ENCODE measurements at places on chromosomes 12 and 14.
A peak's percentile ranks its signal among the peaks of the same experiment; 100 is the strongest.

- DNase-seq, result no peak
Measured at GRCh38 chr12:131222329-131223139, 268.8 kb downstream of the ADGRD1 start.

- DNase-seq, result no peak
Measured at GRCh38 chr14:65336191-65336591, 76.3 kb upstream of the FUT8 start.

DNA sequence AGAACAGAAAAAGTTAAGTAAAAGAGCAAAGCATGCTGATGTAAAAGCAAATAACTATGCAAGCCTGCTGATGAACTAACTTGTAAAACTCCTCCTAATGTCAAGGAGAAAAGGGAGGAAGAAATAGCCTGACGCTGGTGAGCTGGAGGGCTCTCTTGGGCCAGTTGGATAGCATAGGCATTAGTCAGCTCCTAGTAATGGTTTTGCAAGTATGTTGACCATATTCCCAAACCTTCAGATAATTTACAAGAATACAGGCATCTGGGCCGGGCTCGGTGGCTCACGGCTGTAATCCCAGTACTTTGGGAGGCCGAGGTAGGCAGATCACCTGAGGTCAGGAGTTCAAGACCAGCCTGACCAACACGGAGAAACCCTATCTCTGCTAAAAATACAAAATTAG, 871.4 kb downstream of the C12orf50 start:
- DNase-seq, result no peak

- DNase-seq, result no peak
Measured at GRCh38 chr12:47755655-47756562, 2.8 kb downstream of the RAPGEF3 start.

- DNase-seq, result peak; percentile 34
Measured at GRCh38 chr14:95289323-95290010, 30.2 kb downstream of the CLMN start.

- DNase-seq, result no peak
Measured at GRCh38 chr14:24398293-24398652, 530 bp upstream of the NYNRIN start.

DNA sequence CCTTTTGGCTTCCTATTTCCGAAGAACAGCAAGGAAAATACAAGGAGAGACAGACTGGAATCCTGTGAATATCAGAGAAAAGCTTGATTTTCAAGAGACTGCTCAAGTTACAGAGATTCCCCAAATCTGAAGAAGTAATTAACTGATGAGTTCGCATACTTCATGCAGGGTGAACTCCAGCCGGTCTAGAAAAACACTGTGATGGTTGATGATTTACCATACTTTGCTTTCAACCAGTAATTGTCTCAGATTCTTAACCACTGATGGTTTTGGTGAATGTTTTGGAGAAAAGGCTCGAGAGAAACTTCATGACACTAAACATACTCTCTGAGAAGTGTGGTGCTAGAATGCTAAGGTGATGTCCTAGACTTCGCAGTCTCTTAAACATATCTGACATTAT, 4.4 kb upstream of the PLXNC1 start:
- no peak for DNase-seq

DNA sequence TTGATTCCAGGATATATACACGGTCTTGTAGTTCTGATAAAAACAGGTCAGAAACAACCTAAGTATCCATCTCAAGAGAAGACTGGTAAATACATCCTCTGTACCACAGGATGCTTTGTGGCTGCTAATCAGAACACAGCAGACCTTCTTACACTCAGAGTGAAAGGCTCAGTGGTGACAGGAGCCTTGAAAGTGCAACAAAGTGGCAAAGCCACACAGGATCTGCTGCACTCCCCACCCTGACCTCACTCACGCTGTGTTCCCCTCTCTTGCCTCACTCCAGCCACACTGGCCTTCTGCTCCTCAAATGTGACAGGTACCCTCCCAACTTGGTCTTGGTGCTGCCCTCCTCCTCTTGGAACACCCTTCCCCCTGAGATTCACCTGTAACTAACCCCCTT, 98.1 kb upstream of the GRIP1 start:
- no peak for DNase-seq
